ENCODE measurements at places on chromosomes 11 and 22. TPM values are rescaled to one million over a fixed set of nuclear protein-coding genes. Genes with fewer than 3 reads are reported as not detected.

Gene CRYAB
- 54.3 TPM for total RNA-seq

DNA sequence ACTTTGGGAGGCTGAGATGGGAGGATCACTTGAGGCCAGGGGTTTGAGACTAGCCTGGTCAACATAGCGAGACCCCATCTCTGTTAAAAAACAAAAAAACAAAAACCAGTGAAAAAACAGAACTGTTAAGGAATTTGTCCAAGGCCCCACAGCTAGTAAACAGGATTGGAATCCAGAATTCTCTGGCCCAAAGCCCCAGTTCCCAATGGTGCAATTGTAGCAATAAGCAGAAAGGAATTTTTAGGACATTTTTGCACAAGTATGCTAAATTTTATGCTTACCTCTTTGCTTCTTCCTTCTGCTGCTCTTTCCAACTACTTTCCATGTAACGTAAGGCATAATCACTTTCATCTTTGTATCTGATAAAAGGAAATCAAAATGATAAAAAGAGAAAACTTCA, 11.6 kb downstream of the MISFA start:
- no peak for DNase-seq

DNA sequence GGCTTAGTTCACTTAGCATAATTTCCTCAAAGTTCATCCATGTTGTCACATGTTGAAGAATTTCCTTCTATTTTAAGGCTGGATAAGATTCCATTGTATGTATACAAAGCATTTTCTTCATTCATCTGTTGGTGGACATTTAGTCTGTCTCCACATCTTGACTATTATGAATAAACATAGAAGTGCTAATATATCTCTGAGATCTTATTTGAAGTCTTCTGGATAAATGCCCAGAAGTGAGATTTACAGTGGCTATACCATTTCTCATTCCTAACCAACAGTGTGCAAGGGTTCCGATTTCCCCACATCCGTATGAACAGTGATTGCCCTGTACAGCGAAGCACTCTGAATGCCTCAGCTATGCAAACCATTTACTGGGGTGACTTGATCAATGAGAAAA, 6.6 kb upstream of the ZFTA start:
- no peak for DNase-seq

- no peak for DNase-seq
Measured at GRCh38 chr11:46493791-46494190, 100.0 kb downstream of the AMBRA1 start.

DNA sequence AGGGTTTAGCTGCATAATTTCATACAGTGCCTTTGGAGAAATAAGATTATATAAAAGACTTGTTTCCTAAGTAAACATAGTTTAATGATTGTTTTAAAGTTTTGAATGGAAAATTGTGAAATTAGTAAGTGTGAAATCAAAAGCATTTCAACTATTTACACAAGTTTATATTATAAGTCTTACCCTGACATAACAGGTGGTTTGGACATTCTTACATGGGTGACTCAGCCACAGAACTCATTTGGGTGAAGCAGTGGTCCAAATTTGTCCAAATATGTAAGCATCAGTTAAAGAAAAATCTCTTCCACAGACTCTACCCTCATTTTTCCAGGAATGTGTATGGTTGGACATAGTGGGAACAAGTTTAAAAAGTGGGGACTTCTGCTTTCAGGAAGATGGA, 68.0 kb downstream of the USP47 start:
- no peak for DNase-seq

GRCh38 chr22:49017482-49018329, 810.0 kb downstream of the BRD1 start:
- peak; percentile 36 for DNase-seq

- peak; percentile 90 for DNase-seq
Measured at GRCh38 chr11:16925561-16926065, 88.6 kb downstream of the PLEKHA7 start.

All from osteoblast (primary cell).